NCI-H1092 (cell line): ENCODE measurements at places on chromosomes 5 and 9.

DNA sequence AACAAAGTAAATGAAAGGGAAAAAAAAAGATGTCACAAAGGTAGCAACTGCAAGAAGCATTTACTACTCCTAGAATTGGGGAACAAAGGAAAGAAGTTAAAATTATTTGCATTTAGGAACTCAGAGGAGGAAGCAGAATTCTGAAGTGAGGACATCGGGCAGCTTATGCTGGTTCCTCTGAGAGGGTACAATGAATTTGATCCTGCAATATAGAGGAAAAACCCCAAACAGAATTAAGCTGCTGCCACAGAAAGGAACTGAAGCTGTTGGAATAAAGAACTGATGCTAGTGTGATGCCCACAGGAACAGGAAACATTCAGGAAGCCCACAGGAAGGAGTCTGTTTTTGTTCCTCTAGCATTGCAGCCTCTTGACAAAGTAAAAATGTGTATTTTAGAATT lies 22.3 kb upstream of the TBCA start:
- no peak for DNase-seq

GRCh38 chr5:163104464-163104863 lies 332.9 kb upstream of the CCNG1 start:
- no peak for DNase-seq

DNA sequence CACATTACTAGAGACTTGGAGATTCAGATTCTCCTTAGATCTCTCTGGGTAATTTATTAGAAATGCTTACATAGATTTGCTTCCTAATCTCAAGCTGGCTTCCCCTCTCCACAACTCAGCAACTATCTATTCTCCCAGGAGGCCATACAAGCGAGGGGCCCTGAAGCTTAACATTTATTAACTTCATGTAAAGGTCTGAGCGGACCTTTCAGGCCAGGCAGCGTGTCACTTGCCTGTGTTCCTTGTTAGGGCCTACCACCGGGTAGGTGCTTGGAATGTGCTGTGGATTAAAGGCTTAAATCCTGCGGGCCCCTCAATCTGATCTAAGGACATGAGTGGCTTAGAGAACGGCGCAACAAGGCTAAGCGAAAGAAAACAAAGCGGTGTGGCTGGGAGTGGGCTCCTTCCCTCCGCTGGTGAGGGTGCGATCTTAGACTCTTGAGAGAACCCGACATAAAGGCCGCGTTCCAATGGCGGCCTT lies 712 bp upstream of the HSPA4 start:
- no peak for DNase-seq

DNA sequence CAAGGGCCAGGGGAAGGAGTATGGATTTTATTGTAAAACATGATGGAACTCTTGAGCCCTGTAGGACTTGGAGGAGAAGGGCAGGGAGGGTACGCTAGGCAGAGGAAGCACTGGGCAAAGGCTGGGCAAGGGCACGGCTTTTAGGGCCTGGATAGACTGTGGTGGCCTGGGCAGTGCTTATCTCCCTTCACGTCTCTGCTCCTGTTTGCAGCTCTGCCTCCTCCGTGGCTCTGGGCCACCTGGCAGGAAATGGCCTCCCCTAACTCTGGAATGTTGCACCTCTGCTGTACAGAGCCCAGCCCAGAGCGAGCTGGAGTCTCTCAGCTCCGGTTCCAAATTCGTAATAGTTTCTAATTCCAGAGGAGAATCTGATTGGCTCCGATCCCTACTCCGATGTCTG lies 12.2 kb upstream of the STC2 start:
- DNase-seq = no peak

GRCh38 chr5:144142139-144142823 lies 28.2 kb downstream of the YIPF5 start:
- no peak for DNase-seq

DNA sequence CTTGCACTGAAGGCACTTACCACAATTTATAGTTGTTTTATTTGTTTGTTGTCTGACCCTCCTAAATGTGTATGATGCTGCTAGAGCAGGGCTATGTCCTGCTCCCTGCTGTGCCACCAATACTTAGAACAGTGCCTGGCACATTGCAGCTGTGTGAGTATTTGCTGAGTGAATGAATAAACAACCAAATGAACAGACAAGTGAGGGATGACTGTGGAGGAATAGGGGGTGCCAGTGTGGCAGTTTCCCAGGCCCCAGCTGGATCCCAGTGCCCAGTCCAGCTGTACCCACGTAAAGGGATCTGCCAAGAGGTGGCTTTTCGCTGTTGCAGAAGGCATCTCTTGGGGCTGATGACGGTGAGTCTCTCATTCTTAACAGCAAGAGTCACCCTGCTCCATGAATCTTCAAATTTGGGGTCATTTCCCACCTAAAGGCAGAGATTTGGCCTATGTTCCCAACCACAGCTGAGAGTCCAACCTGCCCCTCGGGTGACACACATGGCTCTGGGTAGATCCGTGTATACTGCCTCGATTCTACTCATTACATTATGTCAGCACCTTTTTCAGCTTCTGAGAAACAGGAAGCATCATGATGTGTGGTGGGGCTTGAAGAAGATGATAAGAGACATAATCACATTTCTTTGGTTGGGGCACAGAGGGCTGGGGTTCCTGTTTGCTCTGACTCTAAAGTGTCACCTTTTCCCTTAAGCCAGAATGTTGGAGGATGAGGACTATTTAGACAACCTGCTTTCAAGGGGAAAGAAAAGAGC lies 14.3 kb downstream of the IL5 start:
- no peak for DNase-seq

GRCh38 chr9:115189686-115190085 lies 71.7 kb upstream of the TNC start:
- DNase-seq = no peak

GRCh38 chr5:52077941-52078815 lies 694.9 kb downstream of the ISL1 start:
- no peak for DNase-seq

DNA sequence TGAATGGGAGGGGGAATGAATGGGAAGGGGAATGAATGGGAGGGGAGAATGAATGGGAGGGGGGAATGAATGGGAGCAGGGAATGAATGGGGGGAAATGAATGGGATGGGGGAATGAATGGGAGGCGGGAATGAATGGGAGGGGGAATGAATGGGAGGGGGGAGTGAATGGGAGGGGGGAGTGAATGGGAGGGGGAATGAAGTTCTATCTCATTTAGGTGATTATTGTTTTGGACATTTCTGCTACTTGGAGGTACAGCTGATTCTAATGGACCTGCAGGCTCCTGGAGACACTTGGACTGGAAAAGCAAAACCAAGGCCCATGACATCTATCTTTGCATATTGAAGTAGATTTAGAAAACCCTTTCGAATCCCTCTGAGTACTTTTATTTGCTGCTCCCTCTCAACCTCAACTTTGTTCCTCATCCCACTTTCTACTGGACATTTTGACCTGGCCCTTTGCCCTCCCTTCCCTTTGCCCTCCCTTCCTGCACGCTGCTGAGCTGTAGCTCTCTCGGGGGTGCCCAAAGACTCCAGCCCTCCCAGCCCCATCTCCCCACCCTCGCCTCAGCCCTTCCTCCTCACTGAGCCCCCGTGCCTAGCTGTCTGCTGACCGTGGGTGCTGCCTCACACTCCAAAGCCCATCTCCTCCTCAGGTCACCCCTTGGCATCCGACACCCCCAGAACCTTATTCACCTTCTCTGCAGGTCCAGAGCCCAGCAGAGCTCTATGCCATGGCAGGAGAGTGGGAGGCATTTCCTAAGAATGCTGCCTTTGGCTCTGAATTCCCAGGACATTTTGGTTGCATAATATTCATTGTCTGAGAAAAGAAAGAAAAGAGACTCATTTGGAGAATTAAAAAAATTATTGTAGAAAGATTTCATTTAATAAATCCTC lies 19.9 kb upstream of the LPCAT1 start:
- no peak for DNase-seq

DNA sequence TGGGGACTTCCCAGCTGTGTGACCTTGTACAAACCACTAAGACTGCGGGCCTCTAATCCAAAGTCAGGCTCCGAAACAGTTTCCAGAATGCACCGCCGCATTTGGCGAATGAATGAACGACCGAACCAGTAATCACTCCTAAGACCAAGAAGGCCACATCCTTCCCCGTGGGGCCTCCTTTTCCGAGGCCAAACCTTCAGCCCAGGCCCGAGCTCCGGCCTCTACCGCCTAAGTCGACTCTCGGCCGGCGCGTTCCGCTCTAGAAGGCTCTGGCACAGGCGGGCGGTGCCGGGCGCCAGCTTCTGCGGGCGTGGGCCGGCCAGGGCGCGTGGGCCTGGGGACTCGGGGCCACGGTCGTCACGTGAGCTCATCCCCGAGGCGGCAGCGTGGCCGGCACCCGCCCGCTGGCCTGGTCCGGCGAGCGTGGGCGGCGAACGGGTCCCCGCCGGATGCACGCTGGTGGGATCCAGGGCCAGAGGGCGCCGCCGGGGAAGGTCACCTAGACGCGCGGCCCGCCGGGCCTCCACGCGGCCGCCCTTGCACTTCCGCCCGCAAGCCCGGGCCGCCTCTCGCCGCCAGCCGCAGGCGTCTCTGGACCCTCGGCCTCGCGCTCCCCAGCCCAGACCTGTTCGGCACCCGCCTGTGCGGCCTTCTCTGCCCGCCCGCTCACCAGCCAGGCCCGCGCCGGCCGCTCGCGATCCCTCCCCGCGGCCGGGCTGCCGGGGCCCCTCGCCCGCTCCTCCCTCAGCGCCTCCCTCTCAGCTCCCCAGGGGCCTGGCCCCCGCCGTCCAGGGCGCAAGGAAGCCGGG lies 754 bp downstream of the VDAC1 start:
- DNase-seq = no peak

DNA sequence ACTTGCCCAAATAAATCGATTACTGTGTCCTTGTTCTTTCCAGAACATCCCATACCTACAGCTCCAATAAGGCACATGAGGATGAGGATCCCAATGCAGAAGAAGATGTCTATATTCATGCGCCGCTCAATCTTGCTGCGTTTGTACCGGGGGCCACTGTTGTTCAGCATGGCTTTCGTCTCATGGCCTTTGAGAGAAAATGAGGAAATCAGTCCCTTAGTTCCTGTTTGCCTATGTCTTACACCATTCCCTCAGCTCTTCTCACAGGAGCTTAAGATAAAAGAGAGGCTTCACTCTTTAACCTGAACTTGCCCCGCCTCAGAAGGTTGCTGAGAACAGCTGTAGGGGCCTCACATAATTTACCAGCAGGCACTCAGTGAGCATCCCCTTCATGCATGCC lies 211.6 kb downstream of the ATP10B start:
- DNase-seq = no peak

GRCh38 chr5:19880859-19881436 lies 107.1 kb downstream of the CDH18 start:
- DNase-seq = peak; percentile 87

DNA sequence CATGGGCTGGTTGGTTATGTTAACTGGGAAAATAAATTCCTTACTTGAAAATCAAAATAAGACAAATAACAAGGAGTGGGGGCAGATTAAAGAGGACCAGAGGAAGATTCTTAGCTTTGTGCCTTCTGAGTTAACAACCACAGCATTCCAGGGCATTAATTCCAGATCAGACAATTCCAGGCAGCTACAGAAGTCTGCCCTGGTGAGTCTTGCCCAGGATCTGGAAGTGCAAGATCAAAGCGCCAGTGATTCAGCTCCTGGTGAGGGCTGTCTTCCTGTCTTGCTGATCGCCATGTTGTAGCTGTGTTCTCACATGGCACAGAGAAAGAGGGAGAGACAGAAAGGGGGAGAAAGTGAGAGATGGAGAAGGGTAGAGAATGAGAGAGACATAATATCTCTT lies 65.6 kb downstream of the ANXA2R start:
- DNase-seq = no peak

GRCh38 chr5:169374761-169375160 lies 73.8 kb upstream of the SLIT3 start:
- no peak for DNase-seq

DNA sequence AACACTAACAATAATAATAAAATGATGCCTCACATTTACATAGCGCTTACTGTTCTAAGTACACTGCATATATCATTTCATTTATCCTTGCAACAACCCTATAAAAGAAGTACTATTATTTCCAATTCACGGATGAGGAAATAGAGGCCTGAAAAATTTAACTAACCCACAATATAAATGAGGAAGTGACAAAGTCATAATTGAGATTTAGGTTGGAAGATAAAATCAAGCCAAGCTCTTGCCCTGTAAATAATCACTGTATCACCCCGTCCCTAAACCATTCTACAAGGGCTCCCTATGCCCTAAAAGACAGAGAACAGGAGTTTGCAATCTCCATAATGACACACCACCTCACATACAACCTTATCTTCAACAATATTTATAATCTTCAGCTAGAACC lies 49.6 kb downstream of the STRBP start:
- DNase-seq = no peak

- no peak for DNase-seq
Observed at GRCh38 chr9:93292288-93292615, 108.3 kb downstream of the WNK2 start.

- DNase-seq = no peak
Observed at GRCh38 chr9:27924502-27924901, 351.2 kb upstream of the C9orf72 start.

DNA sequence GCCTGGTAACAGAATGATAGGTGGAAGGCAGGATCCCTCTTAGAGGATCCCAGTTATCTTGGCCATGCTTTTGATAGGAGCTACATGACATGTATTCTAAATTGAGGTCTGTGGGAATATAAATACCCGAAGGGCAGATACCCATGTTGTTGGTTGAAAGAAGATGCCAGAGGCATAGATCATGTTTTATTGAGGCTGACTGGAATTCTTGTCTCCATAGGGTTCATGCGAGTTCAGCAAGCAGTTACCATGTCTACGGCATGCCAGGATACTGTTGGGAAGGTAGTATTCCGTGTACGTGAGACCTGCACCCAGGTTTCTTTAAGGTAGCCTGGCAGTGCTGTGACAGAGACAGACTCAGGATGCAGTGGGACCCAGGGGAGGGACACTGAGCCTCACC lies 230.7 kb downstream of the NR3C1 start:
- no peak for DNase-seq

- DNase-seq = no peak
Observed at GRCh38 chr5:157518963-157519362, 56.6 kb downstream of the ADAM19 start.

DNA sequence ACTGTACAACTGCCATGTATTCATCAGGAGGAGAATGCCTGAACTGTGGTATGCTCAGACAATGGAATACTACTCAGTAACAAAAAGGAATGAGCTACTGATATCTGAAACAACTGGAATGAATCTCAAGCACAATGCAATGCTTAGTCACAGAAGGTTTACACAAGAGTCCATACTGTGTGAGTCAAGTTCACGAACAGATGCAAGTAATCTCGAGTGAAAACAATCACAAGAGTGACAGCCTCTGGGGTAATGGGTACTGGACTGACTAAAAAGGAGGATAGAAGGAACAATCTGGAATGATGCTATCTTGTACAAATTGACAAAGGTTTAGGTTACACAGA lies 19.5 kb upstream of the GOLGA1 start:
- DNase-seq = no peak

DNA sequence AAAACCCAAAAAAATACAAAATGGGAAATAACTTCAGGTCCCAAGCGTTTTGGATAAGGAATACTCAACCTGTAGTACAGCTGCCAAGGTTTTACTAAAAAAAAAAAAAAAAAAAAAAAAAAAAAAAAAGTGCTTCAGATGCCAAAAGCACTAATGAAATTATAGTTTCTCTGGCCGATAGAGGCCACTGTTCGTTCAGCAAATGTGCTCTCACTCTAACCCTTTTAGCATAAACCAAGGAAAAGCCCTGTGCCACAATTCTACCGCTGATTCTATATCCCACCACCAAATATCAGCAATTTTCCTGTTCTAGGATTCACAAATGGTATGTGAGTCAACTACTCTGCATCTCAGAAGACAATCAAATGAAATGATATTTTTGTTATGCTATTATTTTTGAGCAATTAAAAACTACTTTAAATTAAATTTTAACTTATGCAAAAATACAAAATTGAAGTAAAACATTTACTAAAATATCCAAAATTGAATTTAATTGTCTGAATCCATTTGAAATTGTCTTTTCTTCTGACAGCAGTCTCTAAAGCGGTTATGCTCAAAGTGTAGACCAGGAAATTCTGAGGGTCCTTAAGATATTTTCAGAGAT lies 79.8 kb downstream of the RICTOR start:
- DNase-seq = peak; percentile 20
